Mesendoderm (in vitro differentiated cells): ENCODE measurements at places on chromosomes 3 and 15.

GRCh38 chr15:45205192-45205591, 17.4 kb upstream of the SHF start:
- H3K36me3 ChIP-seq: no peaks in the 10 kb centered on the region
- no peaks in the 10 kb centered on the region for H3K27me3 ChIP-seq
- peak; percentile 87 for DNase-seq
- H3K27ac ChIP-seq: no peak overlapping the region
- no peak overlapping the region for H3K4me3 ChIP-seq

DNA sequence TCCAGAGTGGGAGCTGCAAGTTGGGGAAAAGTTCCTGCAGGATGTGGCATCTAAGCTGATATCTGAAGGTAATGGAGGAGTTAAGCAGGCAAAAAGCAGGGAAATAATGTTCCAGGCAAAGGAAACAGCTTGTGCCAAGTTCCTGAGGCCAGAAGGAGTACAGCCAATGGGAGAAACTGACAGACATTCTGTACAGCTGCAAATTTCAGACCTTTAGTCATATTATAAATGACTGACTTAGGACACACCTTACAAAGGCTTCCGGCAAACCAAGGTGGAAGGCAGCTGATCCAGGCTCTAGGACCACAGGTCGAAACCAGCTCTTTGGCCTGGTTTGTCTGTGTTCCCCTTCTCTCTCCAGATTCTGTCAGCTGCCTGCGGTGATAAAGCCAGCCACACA, 9.3 kb downstream of the WWTR1 start:
- H3K4me1 ChIP-seq: peaks cover 2% of the 10 kb centered on the region
- no peak overlapping the region for H3K27ac ChIP-seq

DNA sequence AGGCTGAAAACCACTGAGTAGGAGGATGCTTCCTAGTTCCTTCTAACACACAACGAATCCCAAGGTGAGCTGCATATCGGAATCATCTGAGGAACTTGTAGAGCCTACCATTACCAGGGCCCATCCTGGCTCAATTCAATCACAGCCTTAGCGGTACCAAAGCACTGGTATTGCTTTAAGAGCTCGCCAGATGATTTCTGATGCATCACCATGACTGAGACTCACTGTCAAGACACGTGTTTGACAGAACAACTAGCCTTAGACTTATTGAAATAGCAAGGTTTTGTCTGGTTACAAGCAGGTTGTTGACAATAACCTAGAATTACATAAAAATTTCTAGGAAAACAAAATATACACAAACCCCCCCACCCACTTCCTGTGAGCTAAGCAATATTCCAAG, 68.5 kb downstream of the CBLB start:
- no peak overlapping the region for H3K27ac ChIP-seq
- no peaks in the 10 kb centered on the region for H3K36me3 ChIP-seq
- no peak for DNase-seq
- H3K4me3 ChIP-seq: no peak overlapping the region
- no peaks in the 10 kb centered on the region for H3K27me3 ChIP-seq
- peaks cover 2% of the 10 kb centered on the region for H3K4me1 ChIP-seq

- DNase-seq: no peak
- no peaks in the 10 kb centered on the region for H3K36me3 ChIP-seq
- no peaks in the 10 kb centered on the region for H3K4me1 ChIP-seq
These were observed 414.4 kb upstream of the ALCAM start for GRCh38 chr3:104952146-104952972.

- DNase-seq: peak; percentile 57
- H3K27ac ChIP-seq: no peak overlapping the region
- no peaks in the 10 kb centered on the region for H3K36me3 ChIP-seq
- H3K4me3 ChIP-seq: no peak overlapping the region
These were observed 4.2 kb upstream of the NPHP3 start for GRCh38 chr3:132726341-132726823.

GRCh38 chr15:53453253-53454105, 306.0 kb downstream of the WDR72 start:
- H3K4me3 ChIP-seq: no peak overlapping the region
- no peak overlapping the region for H3K27ac ChIP-seq
- H3K36me3 ChIP-seq: no peaks in the 10 kb centered on the region
- DNase-seq: no peak

- H3K27me3 ChIP-seq: no peaks in the 10 kb centered on the region
- no peak for DNase-seq
- H3K36me3 ChIP-seq: no peaks in the 10 kb centered on the region
- H3K27ac ChIP-seq: no peak overlapping the region
- no peak overlapping the region for H3K4me3 ChIP-seq
These were observed 132.1 kb upstream of the WNT5A start for GRCh38 chr3:55619046-55619808.

GRCh38 chr15:93159930-93160329, 70.9 kb upstream of the RGMA start:
- H3K27ac ChIP-seq: no peak overlapping the region
- H3K27me3 ChIP-seq: no peaks in the 10 kb centered on the region
- H3K4me3 ChIP-seq: no peak overlapping the region
- no peak for DNase-seq
- H3K36me3 ChIP-seq: no peaks in the 10 kb centered on the region

GRCh38 chr3:18883571-18883970, 264.7 kb upstream of the KCNH8 start:
- H3K27ac ChIP-seq: no peak overlapping the region
- no peaks in the 10 kb centered on the region for H3K27me3 ChIP-seq
- H3K4me3 ChIP-seq: no peak overlapping the region
- no peak for DNase-seq
- H3K4me1 ChIP-seq: no peaks in the 10 kb centered on the region

- H3K4me3 ChIP-seq: no peak overlapping the region
- peak; percentile 15 for DNase-seq
- H3K36me3 ChIP-seq: no peaks in the 10 kb centered on the region
- H3K4me1 ChIP-seq: no peaks in the 10 kb centered on the region
These were observed 225.0 kb upstream of the P2RY1 start for GRCh38 chr3:152609891-152610290.

DNA sequence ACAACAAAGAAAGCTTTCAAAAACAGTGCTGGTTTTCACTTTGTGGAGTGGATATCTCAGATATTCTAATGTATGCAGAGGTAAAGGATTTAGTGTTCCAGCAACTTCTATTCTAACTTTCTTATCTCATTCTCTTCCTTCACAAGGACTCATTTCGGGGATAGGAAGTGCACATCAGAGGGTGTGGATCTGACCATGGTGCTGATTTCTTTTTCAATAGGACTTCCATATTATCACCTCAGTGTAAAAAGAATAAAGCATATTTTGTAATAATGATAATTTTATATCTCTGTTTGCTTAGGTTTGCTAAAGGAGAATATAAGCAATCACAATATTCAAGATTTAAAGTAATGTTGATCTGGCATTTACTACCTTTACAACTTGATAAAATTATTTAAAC, 12.5 kb upstream of the CADM2 start:
- H3K4me3 ChIP-seq: no peak overlapping the region
- H3K36me3 ChIP-seq: no peaks in the 10 kb centered on the region
- DNase-seq: peak; percentile 49
- H3K27me3 ChIP-seq: no peaks in the 10 kb centered on the region
- no peaks in the 10 kb centered on the region for H3K4me1 ChIP-seq

GRCh38 chr3:88058306-88058580, 562 bp downstream of the CGGBP1 start:
- H3K4me1 ChIP-seq: no peaks in the 10 kb centered on the region
- peaks cover 2% of the 10 kb centered on the region for H3K36me3 ChIP-seq
- DNase-seq: no peak
- H3K4me3 ChIP-seq: peak overlapping the region; percentile 70
- peak overlapping the region; percentile 89 for H3K27ac ChIP-seq
- no peaks in the 10 kb centered on the region for H3K27me3 ChIP-seq

DNA sequence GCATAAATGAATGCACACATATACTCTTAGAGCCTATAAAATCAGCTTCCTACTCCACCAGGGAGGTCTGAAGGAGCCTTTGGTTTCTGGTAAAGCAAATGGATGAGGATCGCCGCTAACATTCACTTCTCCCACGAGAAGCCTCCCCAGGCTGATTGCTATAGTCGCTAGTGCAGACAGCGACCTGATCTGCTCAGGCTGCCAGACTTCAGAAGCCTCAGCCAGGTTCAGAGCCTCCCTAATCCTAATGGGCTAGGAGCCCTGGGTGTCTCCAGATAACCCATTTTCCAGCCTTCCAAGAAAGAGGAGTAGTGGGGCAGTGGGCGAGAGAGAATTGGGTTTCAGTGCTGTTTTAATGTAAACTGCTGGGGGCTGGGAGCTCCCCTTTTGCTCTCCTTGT, 35.4 kb downstream of the TPM1 start:
- H3K27me3 ChIP-seq: no peaks in the 10 kb centered on the region
- peak; percentile 63 for DNase-seq
- no peak overlapping the region for H3K4me3 ChIP-seq
- H3K4me1 ChIP-seq: peaks cover 12% of the 10 kb centered on the region
- H3K27ac ChIP-seq: no peak overlapping the region
- H3K36me3 ChIP-seq: no peaks in the 10 kb centered on the region

DNA sequence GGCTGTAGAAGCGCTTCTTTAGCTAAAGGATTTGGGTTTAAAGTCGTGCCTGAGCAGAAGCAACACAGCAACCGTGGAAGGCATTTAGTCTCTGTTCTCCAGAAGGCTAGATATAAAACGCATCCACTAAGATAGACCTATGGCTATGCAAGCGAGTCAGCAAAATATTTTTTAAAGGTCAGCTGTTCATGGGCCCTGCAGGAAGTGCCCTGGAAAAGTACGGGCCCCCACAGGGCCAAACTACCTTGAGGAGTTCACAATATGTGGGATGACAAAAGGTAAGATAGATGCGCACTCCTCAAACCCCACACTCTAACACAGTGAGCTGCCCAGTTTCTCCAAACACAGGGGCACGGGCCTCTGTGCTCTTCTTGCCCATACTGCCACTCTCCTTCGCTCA, 261.6 kb downstream of the VPS13C start:
- H3K36me3 ChIP-seq: no peaks in the 10 kb centered on the region
- no peak overlapping the region for H3K4me3 ChIP-seq
- no peak overlapping the region for H3K27ac ChIP-seq
- no peaks in the 10 kb centered on the region for H3K4me1 ChIP-seq
- H3K27me3 ChIP-seq: no peaks in the 10 kb centered on the region
- no peak for DNase-seq

DNA sequence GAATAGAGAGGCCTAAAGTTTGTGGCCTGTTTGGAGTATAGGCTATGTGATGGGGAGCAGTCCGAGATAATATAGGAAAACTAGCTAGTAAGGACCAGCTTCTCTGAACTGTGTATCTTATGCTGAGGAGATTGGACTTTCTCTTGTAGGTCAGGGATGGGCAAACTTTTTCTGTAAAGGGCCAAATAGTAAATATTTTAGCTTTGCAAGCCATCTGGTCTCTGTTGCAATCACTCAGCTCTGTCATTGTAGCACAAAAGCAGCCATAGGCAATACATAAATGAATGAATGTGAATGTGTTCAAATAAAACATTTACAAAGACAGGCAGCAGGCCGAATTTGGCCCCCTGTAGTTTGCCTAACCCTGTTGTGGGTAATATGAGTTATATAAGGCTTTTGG, 24.5 kb downstream of the TMOD3 start:
- no peaks in the 10 kb centered on the region for H3K36me3 ChIP-seq
- no peak overlapping the region for H3K4me3 ChIP-seq
- no peak for DNase-seq

DNA sequence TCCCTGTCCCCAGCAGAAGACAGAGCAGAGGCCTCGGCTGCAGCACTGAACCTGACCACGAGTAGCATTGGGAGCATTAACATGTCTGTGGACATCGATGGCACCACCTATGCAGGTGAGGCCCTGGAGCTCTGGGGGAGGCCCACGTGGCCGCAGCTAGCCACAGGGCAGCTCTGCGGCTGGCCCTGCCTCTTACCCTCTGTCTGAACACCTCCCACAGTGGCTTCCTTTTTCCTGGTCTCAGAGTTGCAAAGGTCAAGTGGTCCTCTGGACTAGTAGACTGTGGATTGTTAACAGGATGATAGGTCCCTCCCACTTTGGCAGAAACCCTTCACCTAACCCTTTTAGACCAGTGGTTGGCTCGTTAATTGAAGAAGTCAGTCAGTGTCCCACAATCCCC, 22.5 kb upstream of the CLK3 start:
- peaks cover 8% of the 10 kb centered on the region for H3K4me1 ChIP-seq
- no peaks in the 10 kb centered on the region for H3K27me3 ChIP-seq

GRCh38 chr3:73134034-73134433, 72.6 kb downstream of the EBLN2 start:
- no peaks in the 10 kb centered on the region for H3K4me1 ChIP-seq
- no peak overlapping the region for H3K4me3 ChIP-seq
- no peak overlapping the region for H3K27ac ChIP-seq
- H3K36me3 ChIP-seq: no peaks in the 10 kb centered on the region
- DNase-seq: no peak
- H3K27me3 ChIP-seq: no peaks in the 10 kb centered on the region

GRCh38 chr3:19769694-19770093, 164.3 kb downstream of the EFHB start:
- no peaks in the 10 kb centered on the region for H3K27me3 ChIP-seq
- no peak for DNase-seq
- no peak overlapping the region for H3K27ac ChIP-seq
- H3K36me3 ChIP-seq: no peaks in the 10 kb centered on the region
- H3K4me3 ChIP-seq: no peak overlapping the region

- H3K27me3 ChIP-seq: no peaks in the 10 kb centered on the region
- H3K4me3 ChIP-seq: no peak overlapping the region
- no peak for DNase-seq
- no peaks in the 10 kb centered on the region for H3K4me1 ChIP-seq
- H3K27ac ChIP-seq: no peak overlapping the region
These were observed 2.0 kb upstream of the RAB11A start for GRCh38 chr15:65867244-65867643.

GRCh38 chr15:68307131-68307928, 29.8 kb downstream of the FEM1B start:
- H3K4me3 ChIP-seq: no peak overlapping the region
- H3K36me3 ChIP-seq: no peaks in the 10 kb centered on the region
- H3K27me3 ChIP-seq: no peaks in the 10 kb centered on the region
- DNase-seq: no peak
- peaks cover 7% of the 10 kb centered on the region for H3K4me1 ChIP-seq

DNA sequence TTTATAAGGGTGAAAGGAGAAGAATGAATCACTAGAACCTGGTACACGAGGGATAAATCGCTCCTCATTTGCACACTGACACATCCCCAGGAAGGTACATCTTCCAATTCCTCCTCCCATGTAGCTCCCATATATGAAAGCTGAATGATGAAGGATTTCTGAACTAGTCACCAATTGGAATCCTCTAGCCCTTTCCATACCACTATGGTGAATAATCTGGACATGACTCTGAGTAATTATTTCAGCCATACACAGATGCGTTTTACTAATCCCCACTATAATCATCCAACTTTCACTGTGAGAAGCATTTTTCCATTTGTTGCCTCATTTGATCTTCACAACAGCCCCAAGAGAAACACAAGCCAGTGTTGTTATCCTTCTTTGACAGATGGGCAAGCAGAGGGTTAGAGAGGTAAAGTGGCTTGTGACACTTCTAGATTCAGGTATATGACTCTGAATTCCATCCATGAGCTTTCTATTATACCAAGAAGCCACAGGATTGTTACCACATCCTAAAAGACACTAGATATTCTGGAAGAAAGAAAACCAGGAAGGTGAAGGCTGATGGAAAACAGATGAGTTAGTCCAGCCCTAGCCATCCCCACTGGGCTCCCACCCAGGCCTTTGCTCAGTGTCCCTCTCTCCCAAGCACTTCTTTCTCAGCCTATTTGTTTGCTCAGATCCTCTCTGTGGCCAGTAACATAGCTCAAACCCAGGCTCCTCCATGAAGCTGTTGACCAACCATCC, 22.2 kb upstream of the BCL6 start:
- no peak for DNase-seq
- H3K27me3 ChIP-seq: no peaks in the 10 kb centered on the region
- peaks cover 3% of the 10 kb centered on the region for H3K4me1 ChIP-seq
- no peaks in the 10 kb centered on the region for H3K36me3 ChIP-seq
- H3K27ac ChIP-seq: no peak overlapping the region

GRCh38 chr3:143092191-143092590, 27.4 kb upstream of the CHST2 start:
- H3K27ac ChIP-seq: no peak overlapping the region
- no peak overlapping the region for H3K4me3 ChIP-seq
- no peaks in the 10 kb centered on the region for H3K4me1 ChIP-seq
